ENCODE measurements at places on chromosomes 16 and 17. TPM values are rescaled to one million over a fixed set of nuclear protein-coding genes. Genes with fewer than 3 reads are reported as not detected.

- no peak overlapping the region for H3K4me3 ChIP-seq
- peaks cover 11% of the 10 kb centered on the region for H3K36me3 ChIP-seq
- H3K4me1 ChIP-seq, result peaks cover 3% of the 10 kb centered on the region
- H3K27me3 ChIP-seq, result no peaks in the 10 kb centered on the region
Measured at GRCh38 chr16:57730771-57731730, 4.5 kb upstream of the KATNB1 start.

DNA sequence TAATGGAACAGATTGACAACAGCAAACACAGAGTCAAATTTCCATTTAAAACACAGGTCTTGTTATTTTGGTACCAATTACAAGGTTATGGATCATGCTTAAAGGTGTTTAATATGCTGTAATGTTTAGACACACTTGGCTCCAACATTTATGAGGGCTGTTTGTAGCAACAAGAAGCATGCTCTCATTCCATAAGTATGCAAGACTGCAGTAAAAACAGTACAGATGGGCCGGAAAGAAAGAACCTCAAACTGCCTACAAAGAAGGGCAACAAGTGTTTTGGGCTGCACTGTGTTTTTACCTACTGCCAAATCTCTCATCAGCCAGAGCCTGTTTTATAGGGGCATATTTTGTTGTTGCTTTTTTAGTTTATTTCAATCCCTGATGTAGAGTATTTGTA, 100.5 kb upstream of the HS3ST3A1 start:
- H3K4me3 ChIP-seq, result no peak overlapping the region
- H3K27me3 ChIP-seq, result peaks cover 14% of the 10 kb centered on the region
- no peak overlapping the region for H3K27ac ChIP-seq
- H3K36me3 ChIP-seq, result no peaks in the 10 kb centered on the region
- no peaks in the 10 kb centered on the region for H3K4me1 ChIP-seq
- no peak for DNase-seq

GRCh38 chr17:1573932-1574696, 11.5 kb upstream of the PITPNA start:
- H3K27ac ChIP-seq, result no peak overlapping the region
- H3K36me3 ChIP-seq, result no peaks in the 10 kb centered on the region
- H3K27me3 ChIP-seq, result no peaks in the 10 kb centered on the region
- H3K4me3 ChIP-seq, result no peak overlapping the region
- peaks cover 3% of the 10 kb centered on the region for H3K4me1 ChIP-seq

DNA sequence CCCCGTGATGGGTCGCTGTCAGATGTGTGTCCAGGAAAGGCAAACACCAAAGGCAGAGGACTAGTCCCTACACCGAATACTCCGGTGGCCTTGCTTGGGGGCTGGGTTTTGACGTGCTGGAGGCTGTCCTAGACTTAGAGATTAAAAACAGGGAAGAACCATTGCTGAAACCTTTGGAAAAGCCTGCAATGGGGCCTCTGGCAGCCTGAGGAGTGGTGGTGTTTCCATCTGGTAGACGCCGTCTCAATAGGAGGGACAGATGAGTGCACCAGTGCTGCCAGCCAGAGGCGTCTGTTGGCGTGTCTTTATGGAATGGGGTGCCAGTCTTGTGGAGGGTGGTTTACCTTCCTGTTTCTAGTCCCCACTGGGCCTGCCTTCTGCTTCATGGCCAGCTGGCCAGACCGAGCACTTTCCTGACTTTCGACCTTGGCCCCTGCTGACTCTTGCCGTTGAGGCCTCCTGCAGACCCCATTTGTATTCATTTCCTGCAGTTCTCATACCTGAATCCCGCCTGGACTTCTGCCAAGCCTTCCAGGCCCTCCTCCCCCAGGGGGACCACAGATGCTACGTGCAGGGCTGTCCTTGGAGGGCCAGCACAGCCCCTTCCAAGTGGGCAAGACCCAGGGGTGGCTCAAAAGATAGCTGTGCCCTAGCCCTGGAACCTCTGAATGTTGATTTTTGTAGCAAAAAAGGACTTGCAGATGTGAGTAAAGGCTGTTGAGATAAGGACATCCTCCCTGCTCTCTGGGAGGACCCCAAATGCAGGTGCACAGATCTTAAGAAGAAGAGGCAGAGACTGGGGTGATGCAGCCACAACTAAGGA, 1.9 kb upstream of the DNASE1 start:
- H3K36me3 ChIP-seq, result peaks cover 13% of the 10 kb centered on the region
- H3K27ac ChIP-seq, result no peak overlapping the region
- no peaks in the 10 kb centered on the region for H3K27me3 ChIP-seq
- no peak overlapping the region for H3K4me3 ChIP-seq
- H3K4me1 ChIP-seq, result no peaks in the 10 kb centered on the region
- no peak for DNase-seq

DNA sequence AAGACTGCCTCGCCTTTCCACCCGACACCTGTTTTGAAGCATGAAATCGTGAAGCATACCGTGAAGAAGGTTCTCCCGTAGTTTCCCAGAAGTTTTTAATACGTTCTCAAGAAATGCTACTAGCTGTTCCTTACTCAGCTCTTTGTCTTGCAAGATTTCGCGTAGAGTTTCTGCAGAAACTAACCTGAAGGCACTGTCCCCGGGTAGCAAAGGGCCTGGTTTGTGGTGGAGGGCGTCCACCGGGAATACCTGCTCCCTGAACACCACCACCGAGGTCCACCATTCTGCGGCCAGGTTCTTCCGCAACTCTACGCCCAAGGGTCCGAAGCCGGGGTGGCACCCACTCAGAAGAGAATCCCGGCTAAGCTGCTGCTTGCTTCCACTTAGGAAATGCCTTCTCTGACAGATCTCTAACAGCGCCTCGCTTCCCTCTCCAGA, 487 bp downstream of the POLG2 start:
- peak overlapping the region; percentile 98 for H3K27ac ChIP-seq
- peaks cover 63% of the 10 kb centered on the region for H3K4me1 ChIP-seq
- no peak for DNase-seq
- H3K27me3 ChIP-seq, result no peaks in the 10 kb centered on the region
- H3K4me3 ChIP-seq, result peak overlapping the region; percentile 98

DNA sequence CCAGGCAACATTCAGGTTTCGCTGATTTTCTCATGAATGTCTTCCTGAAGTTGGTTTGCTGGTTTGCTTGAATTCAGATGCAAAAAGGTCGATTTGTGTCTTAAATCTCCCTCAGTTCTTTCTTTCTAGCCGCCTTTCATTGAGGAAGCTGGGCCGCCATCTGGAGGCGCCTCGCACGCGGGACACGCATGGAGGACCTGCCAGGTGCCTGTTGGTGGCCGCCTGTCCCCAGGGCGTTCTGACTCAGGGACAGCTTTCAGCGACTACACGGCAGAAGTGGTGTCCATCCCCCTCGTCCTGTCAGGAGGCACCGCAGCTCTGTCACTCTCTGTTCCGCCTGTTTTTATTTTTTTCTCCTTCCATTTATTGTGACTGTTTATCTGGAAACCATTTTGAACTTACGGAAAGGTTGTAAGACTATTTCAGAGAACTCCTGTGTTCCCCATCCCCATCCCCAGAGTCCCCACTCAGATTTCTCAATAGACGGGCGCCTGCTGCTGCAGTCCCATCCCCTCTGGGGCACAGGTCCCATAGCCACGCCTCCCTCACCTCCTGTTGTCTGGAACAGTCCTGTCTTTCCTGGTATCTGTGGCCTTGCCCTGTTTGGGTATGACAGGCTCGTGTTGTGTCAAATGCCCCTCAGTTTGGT, 33.2 kb downstream of the COX4I1 start:
- no peaks in the 10 kb centered on the region for H3K36me3 ChIP-seq
- H3K27me3 ChIP-seq, result peaks cover 39% of the 10 kb centered on the region
- H3K4me1 ChIP-seq, result peaks cover 13% of the 10 kb centered on the region
- H3K27ac ChIP-seq, result no peak overlapping the region
- no peak overlapping the region for H3K4me3 ChIP-seq

- no peaks in the 10 kb centered on the region for H3K27me3 ChIP-seq
- DNase-seq, result no peak
- H3K36me3 ChIP-seq, result no peaks in the 10 kb centered on the region
- H3K27ac ChIP-seq, result no peak overlapping the region
- H3K4me1 ChIP-seq, result no peaks in the 10 kb centered on the region
Measured at GRCh38 chr17:71304498-71305158, 816.2 kb upstream of the SOX9 start.

- H3K4me1 ChIP-seq, result peaks cover 43% of the 10 kb centered on the region
- no peak overlapping the region for H3K27ac ChIP-seq
- no peak for DNase-seq
- peaks cover 4% of the 10 kb centered on the region for H3K36me3 ChIP-seq
Measured at GRCh38 chr16:24009955-24010354, 174.2 kb downstream of the PRKCB start.

DNA sequence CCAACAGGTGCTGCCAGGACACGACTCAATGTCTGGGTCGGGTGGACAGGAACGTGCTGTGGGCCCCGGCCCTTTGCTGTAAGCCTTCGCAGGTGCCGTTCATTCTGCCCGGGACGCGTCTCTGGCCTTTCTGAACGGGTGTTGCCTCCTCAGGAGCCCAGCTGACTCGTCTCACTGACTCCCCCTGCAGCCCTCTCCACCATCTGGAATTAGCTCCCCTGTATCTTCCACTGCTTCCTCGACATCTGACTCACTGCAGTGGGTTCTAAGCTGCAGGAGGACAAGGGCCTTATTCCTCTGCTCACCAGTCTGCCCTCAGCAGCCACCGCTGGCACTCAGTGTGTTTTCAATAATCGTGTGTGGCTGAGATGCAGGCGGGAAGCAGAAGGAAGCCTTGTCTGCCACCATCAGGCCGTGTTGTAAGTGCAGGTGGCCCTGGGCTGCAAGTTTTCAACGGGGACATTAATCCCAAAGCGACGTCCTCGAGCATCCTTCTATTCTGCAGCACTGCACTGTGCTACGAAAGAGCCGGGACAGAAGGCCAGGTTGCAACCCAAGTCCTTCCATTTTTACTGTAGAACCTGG, 256.2 kb downstream of the FOXL1 start:
- H3K27ac ChIP-seq, result no peak overlapping the region
- H3K4me1 ChIP-seq, result no peaks in the 10 kb centered on the region
- no peak overlapping the region for H3K4me3 ChIP-seq
- no peaks in the 10 kb centered on the region for H3K36me3 ChIP-seq
- peak; percentile 6 for DNase-seq

GRCh38 chr17:32755045-32755805, 121.7 kb downstream of the MYO1D start:
- no peak for DNase-seq
- no peak overlapping the region for H3K27ac ChIP-seq
- H3K36me3 ChIP-seq, result no peaks in the 10 kb centered on the region

DNA sequence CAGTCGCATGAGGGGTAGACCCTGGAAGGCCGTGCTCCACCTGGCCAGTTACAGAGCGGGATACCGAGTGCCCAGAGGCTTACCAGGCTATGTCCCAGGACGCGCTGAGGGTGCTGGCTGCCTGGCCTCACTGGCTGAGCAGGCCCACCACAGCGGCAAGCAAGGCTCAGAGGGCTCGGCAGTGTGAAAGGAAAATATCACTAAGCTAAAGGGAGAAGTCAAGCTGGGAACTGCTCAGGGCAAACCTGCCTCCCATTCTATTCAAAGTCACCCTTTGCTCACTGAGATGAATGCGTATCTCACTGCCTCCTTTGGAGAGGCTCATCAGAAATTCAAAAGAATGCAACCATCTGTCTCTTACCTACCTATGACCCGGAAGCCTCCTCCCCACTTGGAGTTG, 37.4 kb downstream of the CCDC57 start:
- no peaks in the 10 kb centered on the region for H3K4me1 ChIP-seq
- no peak for DNase-seq
- H3K27ac ChIP-seq, result no peak overlapping the region
- no peaks in the 10 kb centered on the region for H3K27me3 ChIP-seq
- H3K4me3 ChIP-seq, result no peak overlapping the region

DNA sequence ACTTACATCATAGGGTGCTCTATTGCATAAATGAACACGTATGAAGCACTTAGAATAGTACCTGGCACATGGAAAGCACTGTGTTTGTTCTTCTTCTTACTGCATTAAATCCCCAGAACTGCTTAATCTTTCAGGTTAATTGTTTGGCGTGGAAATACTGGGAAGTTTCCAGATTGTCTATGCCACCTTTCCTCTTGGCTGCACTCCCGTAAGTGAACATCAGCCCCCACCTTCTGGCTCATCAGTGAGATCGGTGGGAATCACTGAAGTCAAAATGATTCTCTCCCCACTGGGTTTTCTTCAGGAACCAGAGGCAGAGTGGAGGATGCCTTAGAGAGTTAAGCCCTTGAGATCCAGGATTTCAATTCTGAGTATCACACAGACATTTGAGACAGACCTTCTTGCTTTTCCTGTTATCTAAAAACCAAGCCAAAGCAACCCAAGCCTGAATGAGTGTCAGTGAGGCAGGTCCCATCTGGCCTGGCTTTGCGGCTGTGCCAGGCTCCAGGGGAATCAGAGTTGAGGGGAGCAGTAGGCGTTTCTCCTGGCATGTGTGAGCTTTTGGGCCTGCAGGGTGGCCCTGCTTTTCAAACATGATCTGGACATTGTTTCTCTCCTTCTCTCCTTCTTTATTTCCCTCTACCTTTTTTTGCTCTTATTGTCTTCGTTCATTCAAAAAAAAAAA, 59.1 kb downstream of the OTOA start:
- DNase-seq, result no peak
- no peak overlapping the region for H3K27ac ChIP-seq
- H3K27me3 ChIP-seq, result peaks cover 8% of the 10 kb centered on the region
- H3K4me3 ChIP-seq, result no peak overlapping the region
- no peaks in the 10 kb centered on the region for H3K36me3 ChIP-seq
- H3K4me1 ChIP-seq, result peaks cover 11% of the 10 kb centered on the region

DNA sequence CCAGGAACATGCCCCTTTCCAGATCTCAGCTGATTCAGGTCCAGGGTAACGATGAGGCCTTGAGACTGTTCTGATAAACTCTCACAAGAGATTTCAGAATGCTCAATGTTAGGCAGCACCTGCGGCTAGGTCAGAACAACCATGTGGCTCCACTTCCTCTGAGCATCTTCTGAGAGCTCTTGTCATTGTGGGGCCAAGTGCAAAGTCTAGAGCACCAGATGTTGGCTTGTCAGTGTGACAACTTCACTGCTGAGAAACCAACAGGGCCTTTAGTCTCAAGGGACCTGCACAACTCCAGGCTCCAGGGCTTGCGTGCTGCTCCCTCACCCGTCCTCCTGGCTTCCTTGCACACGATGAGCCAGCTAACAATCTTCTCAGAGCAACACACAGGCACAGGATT, 29.0 kb downstream of the FCSK start:
- H3K4me1 ChIP-seq, result peaks cover 3% of the 10 kb centered on the region
- H3K27ac ChIP-seq, result peak overlapping the region; percentile 55
- no peak for DNase-seq
- no peak overlapping the region for H3K4me3 ChIP-seq
- no peaks in the 10 kb centered on the region for H3K27me3 ChIP-seq

- no peaks in the 10 kb centered on the region for H3K27me3 ChIP-seq
- no peaks in the 10 kb centered on the region for H3K4me1 ChIP-seq
- no peak for DNase-seq
- no peak overlapping the region for H3K27ac ChIP-seq
- H3K36me3 ChIP-seq, result no peaks in the 10 kb centered on the region
Measured at GRCh38 chr16:57967916-57968315, 3.0 kb downstream of the CNGB1 start.

- no peaks in the 10 kb centered on the region for H3K36me3 ChIP-seq
- peaks cover 2% of the 10 kb centered on the region for H3K27me3 ChIP-seq
- no peak for DNase-seq
- peaks cover 8% of the 10 kb centered on the region for H3K4me1 ChIP-seq
Measured at GRCh38 chr16:69511651-69512050, 54.1 kb upstream of the NFAT5 start.

SLC2A4 gene
- total RNA-seq, result 0.16 TPM

TMIGD1 gene
- not detected for total RNA-seq

DRC3 gene
- 0.11 TPM for total RNA-seq

CBFA2T3 gene
- total RNA-seq, result 0.34 TPM

SCARF1 gene
- total RNA-seq, result 0.98 TPM

C16orf54 gene
- total RNA-seq, result 22.0 TPM

ASPHD1 gene
- total RNA-seq, result 3.2 TPM

GPRC5B gene
- 0.30 TPM for total RNA-seq

ADAMTS18 gene
- total RNA-seq, result not detected

COX6A2 gene
- not detected for total RNA-seq

DLX4 gene
- total RNA-seq, result 0.85 TPM
